Spinal cord (tissue), 10 donors: ENCODE measurements at places on chromosomes 7 and 10.

GRCh38 chr10:71042216-71042615 lies 153.9 kb upstream of the PCBD1 start:
- no peak for DNase-seq

DNA sequence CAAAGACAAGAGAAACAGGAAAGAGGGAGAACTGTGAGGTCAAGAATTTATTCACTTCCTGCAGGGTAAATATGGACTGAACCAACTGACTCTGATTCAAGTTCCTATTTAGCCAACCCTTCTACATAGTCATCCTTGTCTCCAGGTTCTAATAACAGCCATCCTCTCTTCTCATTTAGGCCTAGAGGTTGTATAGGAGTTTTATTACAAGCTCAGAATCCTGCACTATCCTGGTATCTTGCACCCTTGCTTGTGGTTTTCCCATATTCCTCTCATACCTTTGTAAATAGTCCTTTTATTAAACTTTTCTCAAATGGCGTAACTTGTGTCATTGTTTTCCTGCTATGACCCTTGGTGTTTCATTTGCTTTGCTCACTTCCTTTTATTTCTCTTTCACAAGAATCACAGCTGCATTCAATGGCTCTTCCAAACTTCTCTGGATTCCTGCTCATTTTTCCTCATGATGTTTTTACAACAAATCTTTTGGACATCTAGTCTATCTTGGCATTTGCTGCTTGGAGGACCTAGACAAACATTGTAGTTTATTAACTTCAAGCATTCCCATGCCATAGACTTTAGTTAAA lies 12.4 kb upstream of the OR2A5 start:
- DNase-seq: no peak

- DNase-seq: no peak
Observed at GRCh38 chr7:80932536-80932935, 13.7 kb upstream of the SEMA3C start.

DNA sequence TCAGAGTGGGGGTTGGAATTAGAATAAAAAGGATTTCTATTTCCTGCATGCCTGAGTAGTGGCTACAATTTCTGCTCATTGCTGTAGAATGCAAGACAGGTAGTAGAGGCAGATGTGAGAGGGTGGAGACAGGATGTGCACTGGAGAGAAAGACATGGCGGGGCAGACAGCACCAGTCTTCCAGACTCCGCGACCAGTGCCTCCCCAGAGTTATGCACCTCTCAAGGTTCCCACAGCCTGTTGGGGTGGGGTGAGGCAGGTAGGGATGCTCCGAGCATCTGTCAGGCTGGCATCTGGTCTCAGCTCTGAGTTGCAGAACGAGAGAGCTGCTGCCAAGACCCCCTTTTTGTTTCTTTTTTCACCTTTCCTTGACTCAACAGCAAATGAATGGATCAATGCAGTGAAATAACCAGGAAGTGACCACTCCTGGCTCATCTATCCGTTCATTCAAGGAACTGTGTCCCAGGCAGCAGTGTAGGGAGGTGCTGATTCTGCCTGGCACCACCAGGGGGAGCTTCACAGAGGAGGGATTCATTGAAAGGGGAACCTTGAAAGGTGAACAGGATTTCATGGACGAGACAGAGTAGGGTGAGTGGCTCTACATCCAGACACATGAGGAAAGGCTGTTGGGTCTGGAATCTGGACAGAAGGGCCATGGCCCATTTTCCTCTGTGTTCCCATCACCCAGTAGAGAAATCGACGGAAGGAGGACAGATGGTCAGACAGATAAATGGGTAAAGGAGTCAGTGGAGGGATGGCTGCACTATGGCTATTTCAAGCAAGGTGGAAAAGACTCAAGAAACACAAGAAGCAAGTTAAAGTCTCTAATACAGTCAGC lies 17.2 kb upstream of the SLC18A3 start:
- no peak for DNase-seq

- peak; percentile 66 for DNase-seq
Observed at GRCh38 chr7:128755819-128756476, 16.8 kb downstream of the CALU start.

DNA sequence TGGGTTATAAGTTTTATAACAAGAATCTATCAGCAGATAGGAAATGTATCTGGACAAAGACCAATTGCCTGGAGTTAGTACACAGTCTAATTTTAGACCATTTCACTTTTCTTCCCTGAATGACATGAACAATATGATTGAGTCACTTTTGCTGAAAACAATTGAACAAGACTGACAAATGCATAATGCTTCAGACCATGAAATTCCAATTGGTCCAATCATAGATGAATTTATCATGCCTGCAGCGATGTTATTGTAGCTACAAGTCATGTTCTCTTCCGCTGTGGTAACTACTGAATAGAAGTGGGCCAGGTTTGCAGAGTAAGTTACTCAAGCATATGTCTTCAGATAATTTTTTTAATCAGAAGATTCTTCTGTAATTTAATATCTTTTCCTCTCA lies 73.4 kb downstream of the VSTM2A start:
- DNase-seq: no peak

GRCh38 chr10:132492323-132493025 lies 45.1 kb upstream of the INPP5A start:
- no peak for DNase-seq

- no peak for DNase-seq
Observed at GRCh38 chr10:132958883-132959558, 16.7 kb upstream of the CFAP46 start.

DNA sequence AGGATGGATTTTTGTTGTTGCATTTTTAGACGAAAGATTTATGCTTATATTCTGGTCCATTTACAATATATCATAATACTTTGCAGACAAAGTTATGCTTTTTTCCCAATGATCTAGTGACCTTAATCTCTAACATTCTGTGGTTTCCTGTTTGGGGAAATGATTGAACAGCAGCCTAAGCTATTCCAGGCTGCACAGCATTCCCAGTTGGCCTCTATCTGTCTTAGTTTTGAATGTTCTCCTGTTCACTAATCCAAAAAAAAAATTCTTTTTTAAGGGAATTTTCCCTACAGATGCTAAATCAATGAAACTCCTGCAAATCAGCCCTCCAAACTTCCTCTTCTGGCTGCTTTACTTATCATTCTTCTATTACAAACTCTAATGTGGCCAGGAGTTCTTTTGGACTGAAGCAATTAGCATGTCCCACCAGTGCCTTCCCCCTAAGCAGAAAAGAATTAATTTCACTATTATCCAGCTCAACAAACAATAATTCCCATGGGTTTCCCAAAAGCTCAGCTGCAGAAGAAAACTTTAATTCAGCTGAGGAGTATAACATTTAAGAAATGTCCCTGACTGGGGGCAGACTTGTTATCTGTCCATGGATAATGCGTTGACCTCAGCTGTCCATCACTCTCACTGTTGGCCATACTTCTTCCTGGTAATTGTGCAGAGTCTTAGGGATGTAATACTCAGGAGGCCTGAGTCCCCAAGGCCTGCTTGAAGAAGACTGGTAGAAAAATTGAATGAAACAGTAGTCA lies 81.9 kb upstream of the TRIL start:
- no peak for DNase-seq

- DNase-seq: no peak
Observed at GRCh38 chr7:149409895-149410294, 51.0 kb downstream of the ZNF777 start.

DNA sequence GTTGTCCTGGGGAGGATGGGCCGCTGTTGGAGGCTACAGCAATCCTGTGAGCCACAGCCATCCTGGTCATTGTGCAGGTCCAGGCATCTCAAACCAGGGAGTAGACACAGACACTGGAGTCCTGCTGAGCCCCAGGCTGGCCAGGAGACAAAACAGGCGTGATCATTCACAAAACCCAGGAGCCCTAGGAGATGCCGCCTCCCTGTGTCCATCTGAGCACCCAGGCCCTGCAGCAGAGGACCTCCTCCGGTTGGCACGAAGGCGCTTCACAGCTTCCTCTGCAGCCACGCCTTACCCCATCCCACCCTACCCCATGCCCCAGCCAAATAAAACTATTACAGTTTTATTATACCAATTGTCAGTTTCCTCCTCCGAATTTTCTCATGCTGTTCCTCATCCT lies 183.6 kb downstream of the PLXNA4 start:
- no peak for DNase-seq

- no peak for DNase-seq
Observed at GRCh38 chr7:47529405-47529804, 52.5 kb downstream of the TNS3 start.

- DNase-seq: no peak
Observed at GRCh38 chr7:94445696-94446194, 51.0 kb downstream of the COL1A2 start.

DNA sequence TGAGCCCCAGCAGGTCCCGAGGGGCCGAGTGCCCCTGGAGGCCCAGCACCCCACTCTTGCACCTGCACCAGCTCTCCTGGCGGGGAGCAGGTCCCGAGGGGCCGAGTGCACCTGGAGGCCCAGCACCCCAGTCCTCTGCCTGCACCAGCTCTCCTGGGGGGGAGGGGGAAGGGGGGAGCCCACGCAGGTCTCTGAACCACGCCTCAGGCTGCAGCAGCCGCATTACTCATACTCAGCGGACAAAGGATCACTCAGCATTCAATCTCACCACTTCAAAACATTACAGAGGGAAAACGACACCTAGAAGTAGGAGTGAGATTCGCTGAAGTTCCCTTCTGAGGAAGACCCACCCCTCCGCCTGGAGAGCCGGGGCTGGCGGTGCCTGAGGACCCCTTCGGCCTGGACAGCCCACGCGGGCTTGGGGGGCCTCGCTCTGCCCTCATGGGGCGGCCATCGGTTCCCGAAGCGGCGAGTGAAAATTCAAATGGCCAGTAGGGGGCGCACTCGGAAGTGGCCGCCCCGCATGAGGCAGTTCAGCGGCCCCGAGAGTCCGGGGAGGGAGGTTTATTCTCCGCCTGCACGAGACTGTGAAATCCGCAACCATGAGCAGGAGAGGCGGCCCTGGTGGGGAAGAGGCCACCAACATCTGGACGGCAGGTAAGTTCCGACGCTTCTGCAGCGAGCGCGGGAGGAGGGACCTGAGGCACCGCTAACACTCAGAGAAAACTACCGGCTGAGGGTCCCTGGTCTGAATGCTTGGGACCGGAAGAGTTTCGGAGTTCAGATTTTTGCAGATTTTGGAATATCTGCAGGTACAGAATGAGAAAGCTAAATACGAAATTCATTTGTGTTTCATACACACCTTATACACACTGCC lies 1.1 kb upstream of the GPER1 start:
- DNase-seq: no peak

- DNase-seq: no peak
Observed at GRCh38 chr7:106592282-106593027, 68.5 kb downstream of the CCDC71L start.

DNA sequence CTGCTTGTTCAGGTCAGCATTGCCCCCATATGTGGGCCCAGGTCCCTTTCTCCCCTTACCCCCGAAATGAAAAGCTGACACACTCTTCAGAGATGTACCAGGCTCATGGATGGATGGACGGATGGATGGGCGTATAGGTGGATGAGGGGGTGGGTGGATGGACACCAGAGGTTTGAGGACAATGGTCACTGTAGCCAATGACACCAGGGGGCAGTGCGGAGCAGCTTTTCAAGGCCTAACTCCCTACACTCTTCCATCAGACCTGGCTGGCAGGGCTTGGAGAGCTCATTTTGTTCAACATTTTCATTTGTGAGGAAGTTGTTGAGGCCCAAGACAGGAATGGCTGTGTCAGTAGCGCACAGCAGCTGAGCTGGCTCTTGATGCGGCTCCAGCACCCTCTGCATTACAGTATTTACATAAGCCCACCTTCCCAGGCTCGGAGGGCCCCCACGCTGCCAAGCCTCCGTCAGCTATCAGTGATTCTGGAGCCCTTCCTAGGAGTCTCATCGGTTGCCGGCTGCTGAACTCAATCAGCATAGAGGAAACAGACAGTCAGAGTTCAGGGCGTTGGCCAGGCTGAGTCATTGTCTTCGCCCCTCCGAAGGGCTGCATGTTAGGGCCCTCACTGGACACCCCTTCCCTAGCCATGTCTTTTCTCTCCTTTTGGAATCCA lies 11.6 kb upstream of the FFAR4 start:
- no peak for DNase-seq

- no peak for DNase-seq
Observed at GRCh38 chr7:101235050-101235449, 2.6 kb downstream of the CLDN15 start.

DNA sequence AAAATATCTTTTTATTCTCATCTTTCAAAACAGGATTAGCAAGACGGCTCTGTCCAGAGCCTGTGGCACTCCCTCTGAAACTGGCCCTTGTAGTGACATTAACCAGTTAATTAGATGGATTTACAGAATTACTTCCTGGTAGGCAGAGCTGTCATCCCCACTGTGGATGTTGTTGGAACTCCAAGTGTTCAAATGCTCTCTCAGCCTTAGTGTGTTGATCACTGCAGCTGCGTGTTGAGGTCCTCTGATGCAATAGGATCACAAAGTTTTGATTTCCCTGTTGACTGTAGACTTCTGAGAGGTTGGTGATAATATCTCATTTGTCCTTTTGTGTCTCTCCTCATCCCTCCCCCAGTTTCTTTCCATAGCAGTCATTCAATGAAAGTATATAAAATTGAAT lies 117.3 kb upstream of the CDK6 start:
- DNase-seq: no peak

DNA sequence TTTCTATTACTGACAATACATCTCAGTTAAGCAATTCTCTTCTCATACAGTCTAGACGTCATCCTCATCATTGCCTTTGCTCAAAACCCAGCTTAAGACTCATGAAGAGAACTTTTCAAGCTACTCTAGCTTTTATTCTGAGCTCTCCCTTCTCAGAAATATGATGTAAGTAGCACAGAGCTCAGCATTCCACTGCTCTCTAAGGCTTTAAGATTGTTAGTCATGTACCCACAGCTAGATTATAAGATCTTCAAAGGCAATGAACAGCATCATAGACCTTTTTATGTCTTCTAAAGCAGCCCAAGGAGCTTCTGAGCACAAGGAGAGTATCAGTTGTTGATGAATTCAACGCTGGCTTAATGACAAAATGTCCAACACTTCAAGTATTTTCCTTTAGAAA lies 119.3 kb downstream of the NRP1 start:
- no peak for DNase-seq

DNA sequence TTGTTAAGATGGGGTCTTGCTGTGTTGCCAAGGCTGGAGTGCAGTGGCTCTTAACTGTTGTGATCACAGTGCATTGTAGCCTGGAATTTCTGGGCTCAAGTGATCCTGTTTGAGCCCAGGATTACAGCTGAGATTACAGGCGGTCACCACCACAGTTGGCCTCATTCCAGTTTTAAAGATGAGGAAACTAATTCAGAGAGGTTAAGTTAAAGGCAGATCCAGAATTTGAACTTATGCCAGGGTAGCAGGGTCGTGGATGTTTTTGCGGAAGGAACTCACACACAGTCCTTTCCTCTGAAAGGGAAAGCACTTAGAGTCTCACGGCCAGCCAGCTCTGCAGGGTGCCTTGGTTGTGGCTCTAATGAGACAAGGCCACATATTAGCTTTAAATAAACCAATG lies 84.7 kb downstream of the MMRN2 start:
- no peak for DNase-seq

DNA sequence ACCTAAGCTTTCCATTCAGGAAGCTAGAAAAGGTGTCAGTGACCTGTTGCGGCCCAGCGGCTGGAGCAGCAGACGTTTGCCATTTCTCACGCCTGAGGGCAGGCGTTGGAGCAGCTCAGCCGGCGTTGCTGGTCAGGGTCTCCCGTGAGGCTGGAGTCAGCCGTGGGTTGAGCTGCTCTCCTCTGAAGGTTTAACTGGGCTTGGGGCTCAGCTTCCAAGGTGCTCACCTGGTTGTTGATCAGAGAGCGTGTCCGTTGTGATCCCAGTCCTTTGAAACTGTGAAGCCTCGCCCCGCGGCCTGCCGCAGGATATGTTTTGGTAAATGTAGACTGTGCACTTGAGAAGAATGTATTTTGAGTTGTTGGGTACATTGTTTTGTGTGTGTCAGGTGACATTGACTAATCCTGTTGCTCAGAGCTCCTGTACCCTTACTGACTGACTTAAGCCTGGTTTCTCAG lies 20.6 kb upstream of the PWWP2B start:
- DNase-seq: no peak
